Stimulated activated CD4-positive, alpha-beta T cell treated with anti-CD3 and anti-CD28 coated beads, Interleukin-15, amount 100 ng/mL, for 1 hour (primary cell): ENCODE measurements at places on chromosomes 13 and 19.

DNA sequence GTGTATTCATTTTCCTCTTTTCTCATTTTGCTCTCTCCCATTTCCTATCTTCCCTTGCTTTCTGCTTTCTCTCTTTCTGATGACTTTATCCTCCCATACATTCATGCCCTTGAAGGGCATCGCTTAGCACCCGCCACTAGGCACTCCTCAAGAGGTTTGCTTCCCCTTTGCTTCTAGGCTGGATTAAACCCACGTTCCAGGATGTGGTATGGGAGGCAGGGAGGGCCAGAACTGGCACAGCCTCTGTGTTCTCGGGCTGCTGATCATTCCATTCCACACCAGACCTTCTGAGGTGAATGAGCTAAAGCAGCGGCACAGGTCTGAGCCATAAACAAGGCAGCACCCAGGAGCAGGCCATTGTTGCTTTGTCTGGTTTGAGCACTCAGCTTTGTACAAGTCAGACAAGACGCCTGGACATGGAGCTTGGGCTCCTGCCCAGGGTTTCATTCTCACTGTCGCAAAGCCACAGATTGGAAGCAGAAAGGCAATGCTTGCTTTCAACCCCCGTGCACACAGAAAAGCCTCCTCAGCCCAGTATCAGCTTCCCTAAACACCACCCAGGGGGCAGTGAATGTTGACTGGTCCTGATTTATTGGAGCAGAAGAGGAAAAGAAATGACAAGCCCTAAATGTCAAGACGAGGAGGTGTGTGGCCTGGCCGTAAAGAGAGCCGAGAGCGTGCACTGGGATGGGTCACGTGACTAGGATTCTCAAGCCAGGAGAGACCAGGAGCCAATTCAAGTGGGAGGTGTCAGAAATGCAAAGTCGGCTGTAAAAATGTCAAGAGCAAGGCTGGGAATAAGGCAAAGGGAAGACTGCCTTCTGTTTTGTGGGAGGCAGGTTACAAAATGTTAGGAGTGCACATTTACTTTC is 218.0 kb upstream of the SERP2 start:
- DNase-seq = no peak

DNA sequence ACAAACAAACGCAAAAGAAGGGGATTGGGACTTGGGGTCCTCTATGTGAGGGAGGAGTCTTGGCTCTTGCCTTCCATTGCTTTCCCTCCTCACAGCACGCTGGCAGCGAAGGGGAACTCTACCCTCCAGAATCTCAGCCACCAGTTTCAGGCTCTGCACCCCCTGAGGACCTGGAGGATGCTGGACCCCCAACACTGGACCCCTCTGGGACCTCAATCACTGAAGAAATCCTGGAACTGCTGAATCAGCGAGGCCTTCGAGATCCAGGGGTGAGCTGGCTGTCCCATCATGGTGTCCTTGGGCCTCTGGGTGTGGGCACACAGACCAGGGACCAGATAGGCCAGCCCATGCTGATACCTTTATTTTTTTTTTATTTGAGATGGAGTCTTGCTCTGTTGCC is 9.6 kb downstream of the PLEKHG2 start:
- DNase-seq = no peak

DNA sequence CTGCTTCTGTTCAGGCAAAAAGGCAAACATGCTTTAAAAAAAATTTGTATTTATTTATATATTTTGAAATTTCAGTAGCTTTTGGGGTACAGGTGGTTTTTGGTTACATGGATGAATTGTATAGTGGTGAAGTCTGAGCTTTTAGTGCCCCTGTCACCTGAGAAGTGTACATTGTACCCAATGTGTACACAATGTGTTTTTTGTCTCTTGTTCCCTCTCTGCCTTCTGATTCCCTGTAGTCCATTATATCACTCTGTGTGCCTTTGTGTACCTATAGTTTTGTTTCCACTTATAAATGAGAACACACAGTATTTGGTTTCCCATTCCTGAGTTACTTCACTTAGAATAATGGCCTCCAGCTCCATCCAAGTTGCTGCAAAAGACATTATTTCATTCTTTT is 77.4 kb downstream of the PDS5B start:
- DNase-seq = no peak

DNA sequence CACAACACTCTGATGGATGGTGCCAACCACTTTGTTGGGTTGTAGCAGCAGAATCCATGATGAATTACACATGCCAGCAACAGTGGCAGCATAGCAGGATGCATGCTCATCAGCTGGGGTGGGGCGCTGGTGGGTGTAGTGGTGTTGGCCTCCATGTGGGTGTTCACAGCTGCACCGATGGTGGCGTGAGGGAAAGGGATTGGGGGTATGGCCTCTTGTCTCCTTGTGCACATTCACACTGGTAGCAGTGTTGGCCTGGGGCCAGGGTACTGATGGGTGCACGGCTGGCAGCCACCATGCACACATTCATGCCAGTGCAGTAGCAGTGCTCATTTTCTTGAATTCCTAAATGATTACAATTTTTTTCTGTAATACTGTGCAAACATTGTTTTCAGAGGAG is 2748.8 kb upstream of the PCDH20 start:
- DNase-seq = no peak

DNA sequence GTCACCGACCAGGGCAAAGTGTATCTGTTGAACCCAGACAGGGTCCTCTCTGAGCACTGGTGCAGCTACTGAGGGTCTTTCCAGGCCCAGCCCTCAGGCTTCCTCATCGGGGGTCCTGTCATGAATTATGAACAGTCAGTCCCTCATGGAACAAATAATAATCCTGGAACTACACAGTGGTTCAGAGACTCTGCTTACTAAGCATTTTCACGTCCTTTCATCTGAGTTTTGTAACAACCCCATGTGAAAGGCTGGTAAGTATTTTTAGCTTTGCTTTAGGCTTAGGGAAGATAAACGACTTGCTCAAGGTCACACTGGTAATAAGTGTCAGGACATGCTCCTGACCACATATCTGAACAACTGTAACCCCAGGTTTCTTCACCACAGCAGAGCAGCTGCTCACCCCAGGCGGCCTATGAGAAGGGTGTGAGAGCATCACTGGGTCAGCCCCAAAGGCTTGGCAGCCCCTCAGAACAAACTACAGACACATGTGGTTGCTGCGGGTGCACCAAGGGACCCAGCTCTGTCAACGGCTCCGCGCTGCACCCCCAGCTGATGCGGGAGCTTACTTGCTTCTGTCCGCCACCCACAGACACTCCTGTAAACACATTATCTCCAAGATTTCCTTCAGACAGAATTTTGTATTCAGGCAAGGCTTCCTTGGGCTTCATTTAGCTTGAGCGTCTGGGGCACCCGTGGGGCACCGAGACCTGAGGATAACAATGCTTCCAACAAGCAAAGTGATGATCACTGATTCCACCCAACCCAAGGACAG is 19.4 kb upstream of the GSX1 start:
- DNase-seq = no peak
